ENCODE measurements at places on chromosomes 6 and 20.

DNA sequence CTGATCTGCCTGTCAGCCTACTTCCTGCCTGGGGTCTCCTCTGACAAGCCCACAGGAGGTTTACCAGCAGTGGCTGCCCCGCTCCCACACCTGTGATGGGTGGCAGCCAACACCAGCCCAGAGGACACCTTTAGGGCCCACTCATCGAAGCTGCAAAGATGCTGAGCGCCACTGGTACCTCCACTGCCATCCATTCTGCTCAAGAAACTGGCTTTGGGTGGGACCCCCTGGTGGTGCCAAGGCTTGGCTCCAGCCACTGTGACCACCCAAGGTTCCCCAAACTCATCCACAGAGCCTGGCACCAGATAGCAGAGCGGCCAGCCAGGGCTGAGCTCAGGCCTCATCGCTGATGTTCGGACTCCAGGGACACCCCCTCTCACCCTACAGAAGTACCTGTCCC, 42.5 kb downstream of the PREX1 start:
- H3K27ac ChIP-seq: peak overlapping the region; percentile 54
- H3K36me3 ChIP-seq: peaks cover 37% of the 10 kb centered on the region
- no peak for DNase-seq
- peaks cover 49% of the 10 kb centered on the region for H3K4me1 ChIP-seq
- H3K4me3 ChIP-seq: no peak overlapping the region
- peaks cover 8% of the 10 kb centered on the region for H3K27me3 ChIP-seq

DNA sequence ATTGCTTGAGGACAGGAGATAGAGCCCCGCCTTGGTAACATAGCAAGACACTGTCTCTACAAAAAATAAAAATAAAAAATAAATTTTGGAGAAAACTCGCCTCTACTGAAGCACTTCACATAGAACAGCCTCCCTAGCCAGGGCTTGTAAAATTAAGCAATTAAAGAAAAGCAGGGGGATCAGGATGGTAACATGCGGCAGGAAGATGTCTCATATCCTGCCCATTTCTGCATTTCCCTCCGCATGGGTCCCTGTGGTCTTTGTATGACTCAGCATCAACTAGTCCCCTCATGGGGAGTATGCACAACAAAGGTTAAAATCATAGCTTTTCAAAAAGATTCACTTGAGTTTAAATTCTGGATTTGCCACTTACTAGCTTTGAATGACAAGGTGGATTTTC, 379.0 kb downstream of the EPHA7 start:
- no peak overlapping the region for H3K27ac ChIP-seq
- no peak for DNase-seq
- H3K27me3 ChIP-seq: no peaks in the 10 kb centered on the region
- H3K4me3 ChIP-seq: no peak overlapping the region
- peaks cover 6% of the 10 kb centered on the region for H3K4me1 ChIP-seq

DNA sequence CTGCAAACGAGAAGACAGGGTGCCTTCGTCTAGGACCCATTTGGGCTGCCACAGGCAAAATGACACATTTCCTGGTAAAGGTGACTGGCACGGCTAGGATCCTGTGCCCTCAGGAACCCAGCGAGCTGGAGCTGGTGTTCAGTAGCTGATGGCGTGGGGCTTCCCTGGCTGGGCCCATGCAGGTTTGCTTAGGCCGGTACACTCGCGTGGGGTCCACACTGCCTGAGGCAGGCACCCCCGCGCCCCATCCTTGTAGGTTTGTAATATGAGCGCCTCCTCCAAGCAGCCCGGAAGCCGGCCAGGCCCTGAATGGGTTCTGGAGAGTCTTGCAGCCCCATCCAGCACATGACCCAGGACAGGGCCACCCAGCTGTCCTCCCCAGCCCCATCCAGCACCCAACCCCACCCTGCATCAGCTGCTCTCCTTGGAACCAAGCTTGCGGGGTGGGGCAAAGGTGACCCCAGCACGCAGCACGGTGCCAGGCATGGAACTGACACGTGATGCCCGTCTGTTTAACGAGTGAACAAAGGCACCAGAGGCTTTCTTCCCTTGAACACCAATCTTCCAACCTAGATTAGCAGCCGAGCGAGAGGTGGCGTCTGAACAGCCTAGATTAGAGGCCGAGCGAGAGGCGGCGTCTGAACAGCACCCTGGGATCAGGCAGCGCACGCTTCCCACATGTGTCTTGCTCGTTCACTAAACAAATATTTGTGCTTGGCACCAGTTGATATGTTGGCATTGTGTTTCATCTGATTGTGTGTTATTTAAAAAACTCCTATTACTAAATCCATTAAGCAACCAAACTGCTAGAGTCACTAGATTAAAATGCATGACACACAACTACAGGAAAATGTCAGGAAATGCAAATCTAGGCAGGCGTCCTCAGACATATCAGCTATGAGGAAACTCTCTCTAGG, 112.1 kb downstream of the DLL1 start:
- peaks cover 21% of the 10 kb centered on the region for H3K4me1 ChIP-seq
- peaks cover 9% of the 10 kb centered on the region for H3K27me3 ChIP-seq

GRCh38 chr6:140001821-140002341, 627.4 kb upstream of the CITED2 start:
- DNase-seq: no peak
- no peaks in the 10 kb centered on the region for H3K36me3 ChIP-seq
- H3K27ac ChIP-seq: no peak overlapping the region
- no peak overlapping the region for H3K4me3 ChIP-seq

- H3K27ac ChIP-seq: no peak overlapping the region
- no peak overlapping the region for H3K4me3 ChIP-seq
- DNase-seq: no peak
- H3K4me1 ChIP-seq: peaks cover 5% of the 10 kb centered on the region
These were observed 239.2 kb downstream of the SYNDIG1 start for GRCh38 chr20:24708411-24709295.

DNA sequence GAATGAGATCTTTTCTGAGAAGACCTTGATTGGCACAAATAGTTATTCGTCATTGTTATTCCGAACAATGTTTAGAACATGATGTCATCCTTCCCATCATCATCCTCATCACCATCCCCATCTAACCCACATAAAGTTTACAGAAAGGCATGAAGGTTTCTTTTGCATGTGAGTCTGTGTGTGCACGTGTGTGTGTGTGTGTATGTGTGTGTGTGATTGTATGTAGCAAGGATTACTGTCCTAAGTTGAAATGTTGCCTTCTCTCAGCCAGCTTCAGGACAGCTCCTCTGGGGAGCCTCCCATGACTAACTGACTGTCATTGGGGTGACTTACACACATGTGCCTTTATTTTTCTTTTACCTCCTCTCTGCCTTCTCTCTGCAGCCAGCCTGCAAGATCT, 113.5 kb downstream of the SLC22A3 start:
- H3K27me3 ChIP-seq: peaks cover 3% of the 10 kb centered on the region
- peaks cover 5% of the 10 kb centered on the region for H3K4me1 ChIP-seq
- no peak overlapping the region for H3K27ac ChIP-seq
- no peaks in the 10 kb centered on the region for H3K36me3 ChIP-seq
- no peak overlapping the region for H3K4me3 ChIP-seq

GRCh38 chr20:25042531-25043498, 15.1 kb downstream of the ACSS1 start:
- H3K4me1 ChIP-seq: peaks cover 29% of the 10 kb centered on the region
- no peak overlapping the region for H3K4me3 ChIP-seq
- DNase-seq: peak; percentile 46
- H3K36me3 ChIP-seq: no peaks in the 10 kb centered on the region
- H3K27me3 ChIP-seq: peaks cover 1% of the 10 kb centered on the region
- peak overlapping the region; percentile 13 for H3K27ac ChIP-seq

- H3K36me3 ChIP-seq: no peaks in the 10 kb centered on the region
- H3K4me3 ChIP-seq: no peak overlapping the region
- no peak for DNase-seq
- H3K27ac ChIP-seq: no peak overlapping the region
These were observed 123.2 kb downstream of the TINAG start for GRCh38 chr6:54431466-54431865.

GRCh38 chr6:7144872-7145584, 37.3 kb downstream of the RREB1 start:
- peaks cover 10% of the 10 kb centered on the region for H3K27me3 ChIP-seq
- H3K27ac ChIP-seq: peak overlapping the region; percentile 96
- H3K4me1 ChIP-seq: peaks cover 49% of the 10 kb centered on the region
- H3K4me3 ChIP-seq: no peak overlapping the region
- H3K36me3 ChIP-seq: no peaks in the 10 kb centered on the region
